ENCODE measurements at places on chromosomes 3 and 15.

GRCh38 chr3:148077965-148078364, 619.7 kb upstream of the AGTR1 start:
- no peak for DNase-seq

DNA sequence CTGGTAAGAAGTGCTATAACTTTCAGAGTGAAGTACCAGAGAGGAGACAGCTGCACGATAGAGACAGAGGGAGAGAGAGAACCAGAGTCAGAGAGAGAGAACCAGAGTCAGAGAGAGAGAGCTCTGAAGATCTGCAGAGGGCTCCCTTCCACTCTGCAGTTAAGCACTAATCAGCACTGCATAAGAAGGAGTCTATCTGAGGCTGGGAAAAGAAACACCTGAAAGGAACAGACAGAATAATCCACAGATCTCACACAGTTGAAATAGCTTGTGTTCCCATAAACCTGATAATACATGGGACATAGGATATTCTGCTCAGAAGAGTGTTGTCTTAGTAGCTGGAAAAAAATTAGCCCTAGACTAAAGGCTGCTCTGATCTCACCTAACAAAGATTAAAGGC, 87.6 kb downstream of the CFAP44 start:
- DNase-seq, result no peak

DNA sequence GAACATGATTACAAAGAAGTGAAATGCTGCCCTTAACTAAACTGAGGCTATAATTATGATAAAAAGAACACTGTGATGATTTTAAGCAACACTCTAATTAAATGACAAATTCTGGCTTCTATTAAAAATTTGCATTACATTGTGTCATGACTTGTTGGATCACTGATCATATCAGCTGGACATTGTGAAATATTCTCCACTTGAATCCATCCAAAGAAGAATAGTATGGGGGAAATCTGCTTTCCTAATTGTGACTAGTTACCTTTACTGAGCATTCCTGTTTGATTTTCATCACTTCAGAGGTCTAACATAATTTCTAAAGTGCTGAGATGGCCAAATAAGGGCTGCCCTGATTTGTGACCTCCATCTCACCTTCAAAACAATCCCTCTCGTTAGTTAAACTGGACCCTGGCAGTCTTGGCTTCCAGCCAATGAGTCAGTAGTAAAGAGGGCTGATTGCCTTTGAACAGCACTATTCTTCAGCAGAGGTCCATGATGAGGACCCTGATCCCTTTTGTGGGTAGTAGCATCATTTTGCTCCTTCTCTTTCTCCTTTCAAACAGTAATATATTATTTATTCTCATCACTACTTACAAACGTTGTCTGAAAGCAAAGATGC, 53.5 kb upstream of the LEKR1 start:
- no peak for DNase-seq

DNA sequence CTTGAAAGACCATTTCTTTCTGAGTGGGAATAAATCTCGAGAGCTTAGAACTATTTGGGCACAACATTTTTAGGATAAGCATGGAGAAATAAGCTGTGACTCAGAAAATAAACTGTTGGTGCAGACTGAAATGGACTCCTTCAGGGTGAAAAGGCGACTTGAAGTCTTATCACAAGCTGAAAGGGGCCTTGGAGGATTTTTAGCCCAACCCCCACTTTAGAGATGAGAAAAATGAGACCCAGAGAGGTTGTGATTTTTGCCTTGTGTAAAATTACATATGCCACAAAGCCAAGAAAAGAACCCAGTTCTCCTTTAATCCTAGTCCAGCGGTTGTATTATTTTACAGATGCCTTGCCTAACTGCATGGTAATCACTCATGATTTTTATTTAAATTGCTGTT, 1.5 kb downstream of the ATP1B3 start:
- no peak for DNase-seq

- no peak for DNase-seq
These were observed 105.6 kb upstream of the BFSP2 start for GRCh38 chr3:133294253-133294652.

- DNase-seq, result no peak
These were observed 7.3 kb downstream of the SHOX2 start for GRCh38 chr3:158098834-158099424.

DNA sequence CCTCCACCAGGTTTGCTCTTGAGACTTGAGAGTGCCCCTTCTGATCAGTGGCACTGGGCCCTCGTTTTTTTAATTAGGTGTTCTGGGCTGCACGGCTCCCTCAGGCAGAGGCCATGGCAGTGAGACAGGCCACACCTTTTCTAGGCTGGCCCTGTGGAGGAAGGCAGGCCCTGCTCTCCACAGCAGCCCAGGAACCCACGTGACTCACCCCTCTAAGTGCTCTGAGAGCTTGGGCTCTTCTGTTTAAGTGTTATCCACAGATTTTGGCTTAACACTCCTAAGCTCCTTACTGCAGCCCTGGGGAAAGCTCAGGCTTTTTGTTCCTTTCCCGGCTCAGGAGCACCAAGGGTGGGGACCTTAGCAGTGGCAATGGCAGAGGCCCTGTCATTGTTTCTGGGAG, 463.2 kb upstream of the GBE1 start:
- DNase-seq, result no peak

- DNase-seq, result no peak
These were observed 378.2 kb upstream of the AZI2 start for GRCh38 chr3:28726840-28727239.

- DNase-seq, result no peak
These were observed 17.7 kb downstream of the MYNN start for GRCh38 chr3:169790687-169791429.

DNA sequence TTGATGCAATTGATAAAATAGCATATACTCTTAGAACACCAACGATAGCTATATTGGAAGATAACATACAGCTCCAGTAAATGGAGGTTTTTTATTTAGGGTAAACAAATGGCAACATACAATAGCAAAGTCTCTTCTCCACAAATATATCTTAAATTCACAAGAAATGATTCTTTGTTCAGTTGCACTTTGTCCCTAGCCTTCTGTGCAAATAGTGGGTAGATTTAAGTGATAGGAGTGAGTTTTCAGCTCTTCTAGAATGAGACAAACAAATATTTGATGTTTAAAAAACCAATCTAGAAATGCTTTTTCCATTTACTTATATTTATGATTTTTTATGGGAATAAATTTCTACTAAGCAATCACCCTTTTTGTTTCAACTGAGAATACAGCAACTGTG, 253.8 kb downstream of the NEK10 start:
- no peak for DNase-seq

GRCh38 chr15:38084289-38084688, 149.8 kb downstream of the TMCO5A start:
- DNase-seq, result no peak

DNA sequence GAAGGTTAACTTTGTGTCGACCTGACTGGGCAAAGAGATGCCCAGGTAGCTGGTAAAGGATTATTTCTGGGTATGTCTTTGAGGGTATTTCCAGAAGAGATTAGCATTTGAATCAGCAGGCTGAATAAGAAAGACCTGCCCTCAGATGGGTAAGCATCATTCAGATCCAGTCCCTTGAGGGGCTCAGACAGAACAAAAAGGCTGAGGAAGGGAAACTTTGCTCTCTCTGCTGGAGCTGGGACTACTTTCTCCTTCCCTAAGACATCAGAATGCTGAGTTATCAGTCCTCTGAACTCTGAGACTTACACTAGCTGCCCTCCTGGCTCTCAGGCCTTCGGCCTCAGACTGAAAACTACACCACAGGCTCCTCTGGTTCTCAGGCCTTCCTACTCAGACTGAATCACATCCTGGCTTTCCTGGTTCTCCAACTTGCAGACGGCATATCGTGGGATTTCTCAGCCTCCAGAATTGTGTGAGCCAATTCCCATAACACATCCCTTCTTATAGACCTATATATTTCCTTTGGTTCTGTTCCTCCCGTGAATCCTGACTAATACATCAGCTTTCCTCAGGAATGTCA, 982.9 kb downstream of the TUSC7 start:
- no peak for DNase-seq

- DNase-seq, result no peak
These were observed 82.6 kb upstream of the MYZAP start for GRCh38 chr15:57509126-57509525.

- DNase-seq, result no peak
These were observed 335.6 kb downstream of the TUSC7 start for GRCh38 chr3:117045143-117045542.

DNA sequence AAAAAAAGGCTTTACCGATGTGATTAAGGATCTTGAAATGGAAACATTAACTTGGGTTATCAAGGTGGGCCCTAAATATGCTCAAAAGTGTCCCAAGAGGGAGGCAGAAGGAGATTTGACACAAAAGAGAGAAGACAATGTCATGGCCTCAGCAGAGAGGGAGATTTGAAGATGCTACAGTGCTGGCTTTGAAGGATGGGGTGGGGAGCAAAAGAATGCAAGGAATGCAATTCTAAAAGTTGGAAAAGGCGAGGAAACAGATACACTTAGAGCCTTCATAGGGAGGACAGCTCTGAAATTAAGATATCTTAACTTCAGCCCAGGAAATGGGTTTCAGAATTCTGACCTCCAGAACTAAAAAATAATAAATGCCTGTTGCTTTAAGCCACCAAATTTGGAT, 314.5 kb upstream of the CCDC54 start:
- no peak for DNase-seq

DNA sequence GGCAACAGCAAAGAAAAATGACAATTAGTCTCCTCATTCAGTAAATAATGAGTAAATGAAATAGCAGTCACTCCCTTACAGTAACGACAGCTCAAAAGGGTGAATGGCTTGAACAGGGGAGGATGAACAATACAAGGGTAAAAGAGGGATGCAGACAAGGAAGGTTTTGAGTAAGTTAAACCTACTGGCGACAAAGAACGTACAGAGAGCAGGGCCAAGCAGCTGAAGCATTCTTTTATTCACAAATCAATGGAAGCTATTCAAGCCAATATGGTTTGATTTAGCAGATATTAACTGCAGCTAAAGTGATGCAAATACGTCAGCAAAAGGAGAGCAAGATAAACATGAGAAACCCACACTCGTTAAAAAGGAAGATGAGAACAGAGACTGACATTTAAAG, 90.7 kb upstream of the ICE2 start:
- DNase-seq, result no peak

GRCh38 chr3:183513046-183513706, 42.3 kb downstream of the KLHL6 start:
- DNase-seq, result peak; percentile 5

- no peak for DNase-seq
These were observed 30.4 kb upstream of the PLAAT1 start for GRCh38 chr3:193210618-193211017.

- DNase-seq, result no peak
These were observed 27.2 kb downstream of the PIK3CA start for GRCh38 chr3:179175358-179175757.

DNA sequence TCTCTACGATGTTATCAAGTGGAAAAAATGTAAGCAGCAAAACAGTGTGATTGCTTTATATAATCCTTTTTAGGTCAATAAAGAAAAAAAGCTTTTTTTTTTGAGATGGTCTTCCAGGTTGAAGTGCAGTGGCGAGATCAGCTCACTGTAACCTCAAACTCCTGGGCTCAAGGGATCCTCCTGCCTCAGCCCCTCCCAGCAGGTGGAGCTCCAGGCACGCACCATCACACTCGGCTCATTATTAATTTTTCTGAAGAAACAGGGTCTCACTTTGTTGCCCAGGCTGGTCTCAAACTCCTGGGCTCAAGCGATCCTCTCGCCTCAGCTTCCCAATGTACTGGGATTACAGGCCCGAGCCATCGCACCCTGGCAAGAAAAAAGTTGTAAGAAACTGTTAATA, 17.3 kb downstream of the RNF168 start:
- peak; percentile 36 for DNase-seq

DNA sequence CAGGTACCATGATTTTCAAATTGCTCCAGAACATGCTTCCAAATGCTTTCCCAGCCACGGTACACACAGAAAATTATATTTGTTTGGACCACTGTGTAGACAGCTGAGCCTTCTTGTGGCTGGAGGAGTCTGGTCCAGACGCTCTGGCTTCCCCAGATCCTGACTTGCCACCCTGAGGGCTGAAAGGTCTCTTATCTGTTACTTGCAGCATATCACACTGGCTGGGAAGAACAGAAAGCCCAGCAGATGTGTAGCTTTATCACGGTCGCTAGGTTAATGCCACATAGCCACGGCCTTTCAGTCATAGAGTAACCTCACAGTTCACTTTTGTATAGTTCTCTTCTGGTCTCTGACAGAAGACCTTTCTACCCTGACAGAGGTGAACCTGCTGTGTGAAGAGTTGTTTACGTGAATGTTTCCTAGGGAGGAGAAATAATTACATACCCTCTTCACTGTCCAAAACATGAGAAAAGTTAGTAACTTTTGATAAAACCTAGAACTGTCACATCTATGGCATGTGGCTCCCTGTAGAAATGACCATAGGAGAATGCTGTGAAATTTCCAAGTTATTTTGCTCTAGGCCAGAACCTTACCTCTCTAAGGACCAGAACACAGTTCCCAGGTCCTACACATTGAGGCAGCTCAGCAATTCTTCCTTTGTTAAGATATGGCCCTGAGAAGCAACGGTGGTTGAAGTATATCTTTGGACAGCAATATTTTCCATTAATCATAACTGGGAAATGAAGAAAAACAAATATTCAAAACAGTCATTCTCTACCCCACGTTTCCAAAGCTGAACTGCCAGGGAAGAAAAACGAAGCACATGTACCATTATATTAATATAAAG, 15.8 kb upstream of the STIMATE start:
- DNase-seq, result no peak

- no peak for DNase-seq
These were observed 11.1 kb downstream of the RBMS3 start for GRCh38 chr3:29291982-29292363.

GRCh38 chr15:51094606-51095569, at the start of gene TNFAIP8L3:
Gene TNFAIP8L3, minus strand, starts transcription at chr15:51094906. Its CDS starts 311 bp downstream, at chr15:51094595.
- no peak for DNase-seq

GRCh38 chr3:130857336-130858026, 36.4 kb upstream of the ATP2C1 start:
- DNase-seq, result no peak

DNA sequence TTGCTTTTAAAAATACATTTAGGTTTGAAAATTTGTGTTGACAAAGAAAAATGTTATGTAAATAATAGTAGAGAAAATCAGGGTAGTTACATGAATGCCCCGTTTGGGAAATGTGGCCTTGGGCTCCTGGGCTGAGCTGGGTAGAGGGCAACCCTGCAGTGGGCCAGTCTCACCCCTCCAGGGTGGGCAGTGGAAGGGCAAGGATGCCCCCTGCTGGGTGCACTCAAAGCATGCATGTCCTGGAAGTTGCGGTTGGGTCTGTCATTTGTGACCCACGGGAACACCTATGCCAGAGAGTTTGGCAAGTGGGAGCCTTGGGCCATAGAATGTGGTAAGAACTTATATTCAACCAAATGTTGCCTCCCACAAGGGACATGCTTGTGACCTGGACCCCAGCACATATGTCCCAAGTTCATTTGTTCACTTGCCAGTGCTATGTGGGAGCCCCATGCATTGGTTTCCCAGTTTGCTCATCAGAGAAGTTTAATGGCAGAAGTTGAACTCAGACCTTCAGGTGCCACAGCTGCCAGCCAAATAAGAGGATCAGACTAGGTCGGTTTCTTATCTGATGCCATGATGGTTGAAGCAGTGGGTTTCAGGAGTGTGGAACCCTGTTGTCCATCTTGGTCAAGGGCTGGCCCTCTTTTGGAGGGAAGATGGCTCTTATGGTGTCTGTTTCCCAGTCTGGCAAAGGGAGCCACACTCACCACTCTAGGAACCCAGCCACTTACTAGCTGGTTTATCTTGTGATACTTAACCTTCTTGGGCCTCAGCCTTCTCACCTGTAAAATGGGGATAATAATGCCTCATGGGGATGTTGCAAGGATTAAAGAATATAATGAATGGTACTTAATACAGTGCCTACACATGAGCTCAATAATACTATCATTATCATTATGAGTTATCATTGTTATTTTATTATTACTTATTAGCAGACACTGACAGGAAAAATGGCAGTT, 2.5 kb upstream of the PLCB2 start:
- peak; percentile 45 for DNase-seq

Measured in stimulated activated naive CD4-positive, alpha-beta T cell treated with Interleukin-2 at 50 U/mL for 16 hours (primary cell).